ENCODE measurements at places on chromosomes 2 and 18.

DNA sequence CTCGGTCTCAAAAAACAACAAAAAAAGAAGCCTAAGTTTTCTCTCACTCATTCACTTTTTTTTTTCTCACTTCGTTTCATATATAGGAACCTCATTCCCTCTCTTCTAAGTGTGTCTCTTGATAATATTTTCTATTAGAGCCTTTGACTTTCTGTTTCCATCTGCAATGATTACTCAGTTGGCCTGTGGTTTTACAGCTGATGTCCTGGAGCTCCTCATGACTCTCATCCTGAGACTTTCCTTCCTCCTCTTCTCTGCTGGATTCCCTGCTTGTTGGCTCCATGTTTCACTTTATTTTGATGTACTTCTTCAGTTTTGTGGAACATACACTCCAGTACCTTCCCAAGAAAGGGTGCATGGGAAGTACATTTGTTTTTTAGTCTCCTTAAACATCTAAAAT lies 154.2 kb upstream of the GATA6 start:
- DNase-seq: no peak

DNA sequence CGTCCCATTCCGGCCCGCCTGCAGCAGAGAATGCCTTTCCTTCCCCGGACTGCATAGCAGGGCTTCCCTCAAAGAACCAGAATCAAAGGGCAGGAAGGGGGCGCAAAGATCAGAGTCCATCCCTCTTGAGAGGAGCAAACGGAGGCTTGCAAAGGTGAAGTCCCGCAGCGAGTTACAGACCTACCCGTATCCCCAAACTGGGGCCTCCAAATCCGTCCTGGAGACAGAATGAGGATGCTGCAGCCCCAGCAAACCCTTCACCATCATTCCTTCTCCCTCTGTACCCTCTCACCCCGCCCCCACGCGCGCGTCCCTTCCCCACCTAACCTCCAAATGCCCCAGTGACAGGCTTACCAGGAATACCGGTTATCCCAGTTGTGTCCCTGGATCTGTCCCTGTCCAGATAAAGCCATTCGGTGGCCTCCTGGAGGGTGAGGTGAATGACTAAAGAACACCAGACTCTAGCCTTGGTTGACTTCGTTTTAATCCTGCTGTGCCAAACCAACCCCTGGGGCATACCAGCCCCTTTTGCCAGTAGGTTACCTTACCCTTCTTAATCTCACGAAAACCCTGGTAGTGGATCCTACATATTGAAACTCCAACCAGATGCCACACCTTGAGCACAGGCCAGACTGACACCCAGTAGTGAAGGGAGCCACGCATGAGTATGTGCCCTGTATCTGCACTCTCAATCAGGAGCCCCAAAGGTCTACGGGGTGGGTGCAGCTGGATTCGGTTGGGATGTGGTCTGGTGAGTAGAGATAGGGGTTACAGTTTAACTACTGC lies 961 bp upstream of the SLC40A1 start:
- peak; percentile 93 for DNase-seq

DNA sequence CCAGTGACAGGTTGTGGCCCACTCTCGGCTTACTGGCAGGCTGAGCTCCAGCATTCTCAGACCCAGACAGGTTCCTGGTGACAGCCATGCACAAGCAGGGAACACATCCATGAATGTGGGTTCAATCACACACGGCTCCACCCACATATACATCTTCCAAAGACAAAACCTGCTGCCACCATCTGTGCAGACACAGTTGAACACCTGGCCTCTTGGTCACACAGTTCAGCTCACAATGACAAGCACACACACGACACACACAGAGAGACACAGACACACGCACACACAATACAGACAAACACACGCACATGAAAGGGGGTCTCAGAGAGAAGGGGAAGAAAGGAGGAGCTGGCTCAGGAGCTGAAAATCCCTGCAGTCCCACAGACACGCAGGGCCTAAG lies 32.1 kb upstream of the PTMA start:
- DNase-seq: no peak

GRCh38 chr2:176780348-176780747 lies 432.2 kb upstream of the HNRNPA3 start:
- DNase-seq: no peak

DNA sequence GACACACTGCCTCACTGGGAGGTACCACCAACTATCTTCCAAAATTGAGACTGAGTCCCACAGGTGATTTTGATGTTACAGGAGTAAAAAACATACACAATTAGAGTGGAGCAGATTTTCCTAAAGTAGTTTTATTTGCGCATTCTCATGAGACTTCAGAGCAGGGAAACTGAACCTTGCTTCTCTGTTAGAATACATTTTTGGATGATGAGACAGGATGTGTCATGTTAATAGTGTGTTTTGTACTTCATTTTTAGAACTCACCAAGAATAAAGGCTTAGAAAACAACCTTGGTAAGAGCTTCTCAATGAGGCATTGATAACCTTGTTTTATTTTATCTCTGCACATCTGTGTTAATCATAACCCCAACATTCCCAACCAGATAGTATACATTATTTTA lies 310.2 kb upstream of the GALNT5 start:
- no peak for DNase-seq

DNA sequence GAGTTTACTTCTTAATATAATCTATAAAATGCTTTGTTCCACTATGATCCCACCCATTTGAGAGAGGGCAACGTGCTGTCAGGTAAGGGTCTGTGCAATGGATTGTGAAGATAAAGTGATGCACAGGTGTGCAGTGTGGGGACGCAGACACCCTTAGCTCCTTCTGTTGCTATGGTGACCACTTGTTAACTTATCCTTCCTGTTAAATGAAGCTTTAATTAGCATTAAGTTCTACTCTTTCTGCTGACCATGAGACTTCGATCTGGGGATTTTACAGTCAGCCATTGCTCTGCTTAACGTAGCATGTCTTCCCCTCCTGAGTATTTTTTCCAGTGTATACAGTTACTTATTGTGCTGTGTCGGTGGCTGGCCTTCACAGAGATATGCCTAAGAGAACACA lies 23.1 kb upstream of the ALKAL2 start:
- DNase-seq: no peak

DNA sequence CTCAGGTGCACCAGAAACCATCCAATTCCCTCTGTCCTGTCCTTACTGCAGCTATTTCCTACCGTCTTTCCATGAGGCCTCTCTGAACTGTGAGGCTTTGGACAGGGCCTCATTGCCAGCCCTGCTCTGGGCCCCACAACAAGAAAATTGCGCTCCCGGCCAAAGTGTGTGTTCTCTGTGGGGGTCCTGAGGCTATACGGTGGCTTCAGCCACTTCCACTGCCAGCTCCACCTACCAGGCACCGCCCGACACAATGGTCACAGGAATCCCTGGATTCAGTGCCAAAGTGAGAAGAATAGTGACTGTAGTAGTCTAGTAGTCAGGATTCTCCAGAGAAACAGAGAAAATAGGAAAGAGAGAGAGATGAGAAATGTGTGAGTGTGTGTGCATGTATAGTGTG lies 140.2 kb downstream of the IRS1 start:
- DNase-seq: no peak

- no peak for DNase-seq
Measured at GRCh38 chr2:58047373-58047935, 848 bp downstream of the VRK2 start.

- no peak for DNase-seq
Measured at GRCh38 chr18:73688851-73689711, 458.6 kb downstream of the FBXO15 start.

DNA sequence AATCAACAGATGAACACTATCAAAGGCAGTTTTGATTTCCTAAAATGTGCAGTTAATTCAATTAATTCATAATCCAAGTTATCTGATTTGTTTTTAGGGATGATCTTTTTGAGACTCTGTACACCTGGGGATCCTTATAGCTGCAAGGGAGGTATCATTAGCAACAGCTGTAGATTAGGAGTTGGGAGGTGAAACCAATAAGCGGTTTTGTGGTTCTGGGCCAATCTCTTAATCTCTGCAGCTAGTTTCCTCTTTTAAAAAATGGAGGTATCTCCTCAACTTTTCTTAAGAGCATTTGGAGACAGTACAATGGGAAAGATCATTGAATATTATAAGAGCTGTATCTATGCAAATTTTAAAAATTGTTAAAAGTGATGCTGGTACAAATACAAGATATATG lies 126.0 kb downstream of the MC4R start:
- DNase-seq: no peak

DNA sequence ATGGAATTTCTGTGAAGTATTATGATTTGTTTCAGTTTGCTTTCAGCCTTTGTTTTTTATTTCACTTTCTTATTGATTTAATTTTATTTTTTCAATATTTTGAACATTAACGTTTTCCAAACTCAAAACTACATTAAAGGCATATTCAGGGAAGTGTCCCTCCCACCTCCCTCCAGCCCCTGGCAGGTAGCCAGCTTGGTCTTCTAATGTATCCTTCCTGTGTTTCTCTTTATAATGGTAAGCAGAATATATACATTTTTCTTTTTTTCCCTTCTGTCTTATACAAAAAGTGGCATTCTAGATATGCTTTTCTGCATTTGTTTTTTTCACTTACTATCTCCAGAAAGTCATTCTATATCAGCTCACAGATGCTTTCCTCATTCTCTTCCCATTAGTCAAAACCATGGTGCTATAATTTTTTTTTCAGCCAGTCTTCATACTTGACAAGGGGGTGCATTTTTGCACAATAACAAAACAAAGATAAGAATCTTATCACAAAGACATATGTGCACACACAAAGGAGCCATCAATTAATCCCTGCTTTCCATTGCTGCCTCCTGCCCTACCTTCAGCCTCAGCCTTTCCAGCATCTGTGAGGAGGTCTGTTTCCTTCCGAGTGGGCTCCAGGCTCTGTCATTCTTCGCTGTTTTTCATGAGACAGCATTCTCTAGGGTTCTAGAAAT lies 33.7 kb upstream of the TMEM177 start:
- no peak for DNase-seq

GRCh38 chr2:200962811-200963123 lies 693 bp downstream of the ORC2 start:
- no peak for DNase-seq

DNA sequence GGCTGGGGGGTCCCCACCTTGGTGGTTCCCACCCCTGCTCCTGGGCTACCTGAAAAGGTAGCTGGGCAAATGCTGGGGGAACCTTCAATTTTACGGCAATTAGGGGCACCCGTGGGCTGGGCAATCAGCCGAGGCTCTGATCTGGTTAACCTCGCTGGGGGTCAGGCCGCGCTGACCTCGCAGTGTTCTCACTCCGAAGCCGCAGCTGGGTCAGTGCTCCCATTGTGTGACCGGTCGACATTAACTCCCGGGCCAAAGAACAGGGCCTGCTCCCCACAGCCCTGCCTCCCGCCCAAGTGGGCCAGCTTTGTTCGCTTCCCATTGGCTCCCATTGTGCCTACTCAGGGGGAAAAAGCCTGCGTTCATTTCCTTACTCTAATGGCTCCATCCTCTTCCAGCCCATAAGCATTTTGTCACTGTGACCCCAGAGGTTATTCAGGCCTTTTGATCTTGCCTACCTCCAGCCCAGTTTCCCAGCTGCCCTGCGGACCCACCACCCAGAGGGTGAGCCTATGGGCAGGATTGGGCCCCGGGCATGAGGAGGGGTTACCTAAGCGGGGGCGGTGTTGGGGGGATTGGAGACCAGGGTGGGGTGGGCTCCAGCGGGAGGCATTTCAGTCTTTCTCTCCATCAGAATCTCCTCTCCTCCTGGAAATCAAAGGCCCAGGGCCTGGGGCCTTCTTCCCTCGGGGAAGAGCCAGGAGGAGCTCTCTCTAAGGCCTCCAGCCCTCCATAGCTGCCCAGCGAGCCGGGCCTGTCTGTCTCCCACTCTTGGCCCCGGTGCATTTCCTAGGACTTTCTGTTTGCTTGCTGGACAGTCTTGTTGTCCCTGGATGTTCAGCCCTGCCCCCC lies 90.1 kb downstream of the MYCN start:
- no peak for DNase-seq

DNA sequence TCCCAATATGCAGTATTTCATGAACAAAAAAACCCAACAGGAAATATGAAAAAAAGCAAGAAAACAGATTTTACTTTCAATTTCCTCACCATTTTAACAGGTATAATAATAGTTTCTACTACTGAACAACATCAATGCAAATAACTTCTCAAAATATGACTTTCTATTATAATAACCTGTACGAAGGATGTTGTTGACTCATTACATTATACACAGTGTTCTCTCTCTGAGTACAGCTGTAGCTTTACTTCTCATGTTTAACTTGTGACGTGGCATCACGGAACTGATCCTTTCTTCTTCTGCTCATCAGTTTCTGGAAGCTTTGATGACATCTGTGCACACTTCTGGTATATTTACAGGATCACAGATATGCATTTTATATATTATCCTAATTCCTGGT lies 40.0 kb downstream of the FAM228A start:
- DNase-seq: no peak

GRCh38 chr18:10045296-10045891 lies 131.6 kb downstream of the VAPA start:
- DNase-seq: no peak

- DNase-seq: no peak
Measured at GRCh38 chr2:186308347-186308746, 177.7 kb upstream of the ZC3H15 start.

DNA sequence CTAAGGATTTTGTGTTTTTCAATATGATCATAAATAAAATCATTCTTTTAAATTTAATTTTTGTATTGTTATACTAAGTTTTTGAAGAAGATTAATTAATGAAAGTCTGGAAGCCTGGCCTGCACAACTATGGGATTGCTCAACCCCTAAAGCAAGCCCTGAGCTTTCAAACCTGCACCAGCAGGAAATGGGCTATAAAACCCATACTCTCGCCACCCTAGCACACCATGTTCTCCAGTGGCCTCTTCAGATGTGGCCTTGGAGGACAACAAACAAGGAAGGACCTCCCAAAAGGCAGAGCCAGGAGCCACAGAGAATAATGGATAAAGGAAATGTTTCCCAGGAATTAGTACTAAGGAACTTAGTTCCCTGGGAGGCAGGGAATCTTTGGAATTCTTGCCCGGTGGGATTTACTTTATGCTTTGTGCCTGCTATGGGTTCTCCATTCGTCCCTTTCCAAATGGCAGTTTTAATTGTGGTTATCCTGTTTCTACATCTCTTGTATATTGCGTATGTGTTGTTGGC lies 212.5 kb downstream of the ZFP36L2 start:
- DNase-seq: peak; percentile 14

DNA sequence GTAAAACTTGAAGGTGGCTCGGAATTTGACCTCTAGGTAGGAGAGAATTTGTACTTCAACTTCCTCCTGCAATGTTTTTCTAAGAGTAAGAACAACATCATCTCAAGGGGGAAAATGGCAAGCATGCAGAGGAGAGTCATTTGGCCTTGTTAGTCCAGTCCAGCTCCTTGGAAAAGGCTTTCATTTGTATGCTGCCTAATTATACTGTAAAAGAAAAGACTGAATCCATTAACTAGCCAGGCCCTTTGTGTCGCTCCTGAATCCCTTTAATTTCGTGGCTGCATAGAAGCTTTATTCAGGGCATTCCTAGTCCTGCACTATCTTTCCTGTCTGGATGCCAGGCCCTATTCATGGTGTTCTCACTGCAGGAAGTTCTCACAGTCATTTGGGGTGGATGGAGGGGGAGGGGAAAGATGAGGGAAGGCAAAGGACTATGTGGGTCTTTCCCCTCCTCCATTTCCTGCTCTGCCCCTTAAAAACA lies 36.0 kb downstream of the PHLPP1 start:
- DNase-seq: no peak
